Immature natural killer cell (primary cell): ENCODE measurements at places on chromosomes 5 and 9. TPM values are rescaled to one million over a fixed set of nuclear protein-coding genes. Genes with fewer than 3 reads are reported as not detected.

GRCh38 chr9:3699883-3700282 lies 174.1 kb upstream of the RFX3 start:
- H3K27ac ChIP-seq, result no peak overlapping the region
- no peak for DNase-seq
- no peak overlapping the region for H3K4me3 ChIP-seq
- peaks cover 7% of the 10 kb centered on the region for H3K36me3 ChIP-seq
- peaks cover 5% of the 10 kb centered on the region for H3K27me3 ChIP-seq

DNA sequence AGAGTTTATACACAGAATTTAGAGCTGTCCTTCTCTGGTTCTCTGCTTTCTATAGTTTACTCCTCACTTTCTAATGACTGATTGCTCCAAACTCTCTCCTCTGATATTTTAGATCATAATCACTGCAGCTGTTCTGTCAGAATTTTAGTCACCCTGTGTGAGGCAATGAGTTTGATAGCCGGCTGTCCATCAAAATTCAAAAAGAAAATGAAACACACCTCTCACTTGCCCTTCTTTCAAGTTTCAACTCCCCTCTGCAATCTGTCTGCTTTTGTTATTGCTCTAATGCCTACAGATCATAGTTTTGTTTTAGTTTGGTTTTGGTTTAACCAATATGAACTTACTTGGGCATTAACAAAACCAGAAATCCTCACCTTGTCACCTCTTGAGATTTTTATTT lies 23.3 kb upstream of the ABLIM3 start:
- DNase-seq, result no peak
- no peak overlapping the region for H3K4me3 ChIP-seq
- H3K36me3 ChIP-seq, result no peaks in the 10 kb centered on the region
- H3K27ac ChIP-seq, result no peak overlapping the region

GRCh38 chr9:5419987-5420386 lies 17.7 kb downstream of the PLGRKT start:
- DNase-seq, result no peak
- H3K4me1 ChIP-seq, result peaks cover 8% of the 10 kb centered on the region
- no peak overlapping the region for H3K27ac ChIP-seq

- H3K4me1 ChIP-seq, result no peaks in the 10 kb centered on the region
- H3K27me3 ChIP-seq, result no peaks in the 10 kb centered on the region
- peak; percentile 14 for DNase-seq
- H3K4me3 ChIP-seq, result no peak overlapping the region
- H3K27ac ChIP-seq, result no peak overlapping the region
Measured at GRCh38 chr5:55691265-55692105, 20.6 kb downstream of the SLC38A9 start.

DNA sequence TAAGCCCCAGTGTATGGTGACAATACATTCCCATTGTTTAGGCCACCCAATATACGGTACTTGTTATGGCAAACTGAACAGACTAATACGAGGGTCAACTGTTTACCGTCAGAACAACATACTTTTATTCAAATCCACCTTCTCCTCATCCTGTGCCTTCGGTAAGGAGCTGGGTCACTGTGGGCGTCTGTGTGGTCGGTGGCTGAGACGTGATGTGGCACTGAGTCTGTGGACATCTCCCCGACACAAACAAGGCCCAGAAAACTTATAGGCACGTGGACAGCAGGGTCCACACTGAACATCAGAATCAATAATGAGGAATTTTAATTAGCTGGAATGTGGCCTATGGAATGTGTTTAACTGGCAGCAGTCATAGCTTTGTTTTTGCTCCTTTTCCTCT lies 154.3 kb upstream of the IRX2 start:
- no peaks in the 10 kb centered on the region for H3K36me3 ChIP-seq
- H3K4me1 ChIP-seq, result no peaks in the 10 kb centered on the region
- H3K27ac ChIP-seq, result no peak overlapping the region
- no peak overlapping the region for H3K4me3 ChIP-seq
- H3K27me3 ChIP-seq, result no peaks in the 10 kb centered on the region
- no peak for DNase-seq

- DNase-seq, result peak; percentile 19
- peaks cover 3% of the 10 kb centered on the region for H3K27me3 ChIP-seq
- H3K4me1 ChIP-seq, result no peaks in the 10 kb centered on the region
- no peak overlapping the region for H3K27ac ChIP-seq
Measured at GRCh38 chr9:90142580-90142979, 500.0 kb downstream of the DIRAS2 start.

The WDR70 gene
- 20.0 TPM for polyA plus RNA-seq
